ENCODE measurements at places on chromosomes 7 and 10. TPM values are rescaled to one million over a fixed set of nuclear protein-coding genes. Genes with fewer than 3 reads are reported as not detected.
A peak's percentile ranks its signal among the peaks of the same experiment; 100 is the strongest.

DNA sequence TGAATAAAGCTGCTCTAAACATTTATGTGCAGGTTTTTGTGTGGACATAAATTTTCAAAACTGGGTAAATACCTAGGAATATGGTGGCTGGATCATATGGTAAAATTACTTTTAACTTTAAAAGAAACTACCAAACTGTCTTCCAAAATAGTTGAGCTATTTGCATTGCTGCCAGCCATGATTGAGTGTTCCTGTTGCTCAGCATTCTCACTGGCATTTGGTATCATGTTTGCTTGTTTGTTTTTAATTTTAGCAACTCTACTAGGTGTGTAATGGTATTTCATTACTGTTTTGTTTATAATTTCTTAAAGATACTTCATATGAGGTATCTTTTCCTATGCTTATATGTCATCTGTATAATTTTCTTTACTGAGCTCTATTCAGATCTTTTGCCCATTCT lies 143.2 kb downstream of the POLR1F start:
- DNase-seq, result no peak

- no peak for DNase-seq
Observed at GRCh38 chr10:76082956-76083355, 651.5 kb downstream of the LRMDA start.

DNA sequence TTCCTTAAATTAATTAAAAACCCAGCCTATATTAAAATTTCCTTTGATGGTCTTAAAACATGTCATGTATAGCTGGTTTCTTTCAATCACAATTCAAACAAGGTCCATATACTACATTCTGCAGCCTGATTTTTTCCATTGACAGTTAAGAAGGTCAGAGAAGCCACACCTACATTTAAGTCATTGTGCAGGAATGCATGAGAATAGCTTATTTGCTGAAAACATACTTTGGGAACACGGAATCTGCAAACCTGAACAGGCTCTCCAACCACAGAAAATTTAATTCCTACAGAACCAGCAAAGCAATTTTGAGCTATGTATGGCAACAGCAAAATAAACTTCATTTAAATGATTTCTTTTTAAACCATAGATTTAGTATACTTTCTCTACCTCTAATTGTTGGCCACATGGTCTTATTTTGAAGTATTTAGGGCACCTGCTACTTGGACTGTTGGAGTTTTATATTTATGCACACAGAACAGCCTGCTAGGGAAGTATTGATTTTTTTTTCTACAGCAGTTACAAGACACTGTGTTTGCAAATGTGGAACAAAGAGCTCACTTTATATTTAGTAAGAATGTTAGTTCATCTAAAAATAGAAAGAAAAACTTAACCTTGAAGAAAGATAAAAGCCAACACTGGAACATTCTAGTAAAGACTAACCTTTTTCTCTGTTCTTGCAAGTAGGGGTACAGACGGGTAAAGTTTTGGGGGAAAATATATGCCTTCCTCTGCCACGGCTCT lies 240.9 kb upstream of the IMMP2L start:
- DNase-seq, result no peak

- no peak for DNase-seq
Observed at GRCh38 chr7:93298671-93299070, 66.5 kb downstream of the VPS50 start.

GRCh38 chr10:11810313-11810766 lies 12.8 kb upstream of the PROSER2 start:
- no peak for DNase-seq

DNA sequence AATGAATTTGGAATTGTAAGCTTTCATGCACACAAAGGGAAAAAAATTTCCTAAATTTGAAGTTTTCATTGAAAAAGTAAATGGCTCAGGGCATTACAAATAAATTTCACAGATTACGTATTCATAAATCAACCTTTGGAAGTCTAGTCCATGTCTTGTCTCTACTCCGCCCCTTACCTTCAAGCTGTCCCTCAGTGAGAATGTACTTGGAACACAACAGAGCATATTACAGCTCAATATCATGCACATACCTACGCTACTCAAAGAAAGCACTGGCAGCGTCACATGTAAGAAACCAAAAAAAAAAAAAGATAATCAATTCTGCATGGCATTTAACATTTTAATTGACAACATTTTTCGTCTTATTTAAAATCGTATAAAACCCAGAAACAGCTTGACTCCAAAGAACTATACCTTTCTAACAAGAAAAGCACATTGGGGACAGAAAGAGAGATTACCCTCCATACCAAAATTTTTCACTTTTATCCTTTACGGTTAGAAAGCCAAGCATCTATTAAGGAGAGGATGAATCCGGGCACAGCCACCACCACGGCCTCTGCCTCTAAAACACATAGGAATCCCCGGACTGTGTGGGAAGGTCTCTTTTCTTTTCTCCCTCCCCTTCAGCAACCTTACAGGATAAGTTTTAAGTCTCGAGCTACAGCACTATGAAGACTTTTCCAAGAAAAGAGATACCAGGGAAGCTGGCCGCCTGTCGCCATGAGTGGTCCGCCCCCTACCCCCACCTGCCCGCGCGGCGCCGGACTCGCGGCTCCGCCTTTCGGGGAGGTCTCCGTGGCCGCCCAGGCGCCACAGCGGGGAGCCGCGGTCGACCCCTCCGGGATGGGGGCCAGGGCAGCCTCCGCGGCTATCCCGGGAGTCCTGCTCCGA lies 1.1 kb downstream of the JMJD1C start:
- no peak for DNase-seq

DNA sequence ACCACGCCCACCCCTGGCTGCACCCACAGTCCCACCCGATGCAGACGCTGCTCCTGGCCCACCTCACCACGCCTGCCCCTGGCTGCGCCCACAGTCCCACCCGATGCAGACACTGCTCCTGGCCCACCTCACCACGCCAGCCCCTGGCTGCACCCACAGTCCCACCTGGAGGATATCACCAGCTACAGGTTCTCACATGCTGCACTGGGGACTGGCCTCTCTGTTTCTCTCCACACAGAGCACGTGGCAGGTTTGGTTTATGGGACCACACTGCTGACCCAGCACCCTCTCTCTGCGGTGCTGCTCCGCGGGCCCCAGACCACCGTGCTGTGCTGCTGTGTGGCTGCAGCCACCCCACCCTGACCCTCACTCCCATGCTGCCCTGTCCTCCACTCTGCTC lies 120.9 kb downstream of the VIPR2 start:
- peak; percentile 44 for DNase-seq

DNA sequence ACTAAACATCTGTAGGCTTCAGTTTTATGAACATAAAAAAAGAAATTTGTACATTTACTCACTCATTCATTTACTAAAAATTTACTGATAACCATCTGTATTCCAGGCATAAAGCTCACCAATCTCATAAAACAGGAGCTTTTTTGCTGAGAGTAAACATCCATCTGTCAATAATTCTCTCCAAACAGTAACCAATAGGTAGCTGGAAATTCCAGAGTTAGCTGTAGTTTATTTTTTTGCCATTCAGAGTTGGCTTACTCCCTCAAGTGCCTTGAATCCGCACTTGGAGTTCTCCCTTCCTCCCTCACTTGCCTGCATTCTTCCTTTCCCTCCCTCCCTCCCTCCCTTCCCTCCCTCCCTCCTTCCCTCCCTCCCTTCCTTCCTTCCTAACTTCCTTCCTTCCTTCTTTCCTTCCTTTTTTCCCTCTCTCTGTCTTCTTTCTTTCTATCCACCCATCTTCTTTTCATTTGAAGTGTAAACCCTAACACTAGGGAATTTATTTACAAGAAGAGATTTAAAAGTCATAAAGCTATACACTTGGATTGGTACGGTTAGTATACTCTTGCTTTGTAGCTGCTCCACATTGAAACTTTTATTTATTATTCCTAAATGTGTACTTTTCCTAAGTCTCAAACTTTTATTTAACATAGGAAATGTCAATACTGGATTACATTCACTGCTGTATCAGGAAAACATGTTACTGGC lies 44.6 kb upstream of the BICC1 start:
- DNase-seq, result no peak

GRCh38 chr7:83162402-83163256 lies at the start of gene PCLO:
Gene PCLO, minus strand, starts transcription at chr7:83162884. Its CDS starts 292 bp downstream, at chr7:83162592.
- peak; percentile 55 for DNase-seq

GRCh38 chr10:68137171-68137570 lies 27.9 kb downstream of the MYPN start:
- no peak for DNase-seq

- no peak for DNase-seq
Observed at GRCh38 chr10:34957531-34957930, 132.6 kb downstream of the CUL2 start.

HOXA4 gene
- total RNA-seq, result not detected

DAGLB gene
- total RNA-seq, result 19.1 TPM

SPDYE2 gene
- total RNA-seq, result not detected

TACR2 gene
- not detected for total RNA-seq

SPDYE9 gene
- not detected for total RNA-seq

All from activated naive CD4-positive, alpha-beta T cell treated with anti-CD3 and anti-CD28 coated beads, Interleukin-2, amount 50 U/mL, for 72 hours (primary cell).